ENCODE measurements at places on chromosomes 1 and 21. TPM values are rescaled to one million over a fixed set of nuclear protein-coding genes. Genes with fewer than 3 reads are reported as not detected.

DNA sequence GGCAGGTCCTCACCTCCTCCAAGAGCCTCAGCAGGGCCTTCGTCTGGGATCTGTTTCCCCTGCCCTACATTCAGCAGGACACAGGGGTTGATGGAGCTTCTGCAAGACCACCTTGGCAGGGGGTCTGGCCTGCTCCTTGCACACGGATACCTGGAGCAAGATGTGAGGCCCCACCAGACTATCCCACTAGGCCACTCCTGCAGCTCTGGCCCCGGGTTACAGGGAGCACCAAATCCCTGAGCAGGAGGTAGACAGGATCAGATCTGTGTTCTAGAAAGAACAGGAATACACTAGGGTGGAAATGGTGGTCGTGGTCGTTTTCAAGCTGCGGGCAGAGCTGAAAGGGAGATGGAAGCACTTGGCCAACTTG lies 33.5 kb downstream of the EPHX1 start:
- no peak for DNase-seq

DNA sequence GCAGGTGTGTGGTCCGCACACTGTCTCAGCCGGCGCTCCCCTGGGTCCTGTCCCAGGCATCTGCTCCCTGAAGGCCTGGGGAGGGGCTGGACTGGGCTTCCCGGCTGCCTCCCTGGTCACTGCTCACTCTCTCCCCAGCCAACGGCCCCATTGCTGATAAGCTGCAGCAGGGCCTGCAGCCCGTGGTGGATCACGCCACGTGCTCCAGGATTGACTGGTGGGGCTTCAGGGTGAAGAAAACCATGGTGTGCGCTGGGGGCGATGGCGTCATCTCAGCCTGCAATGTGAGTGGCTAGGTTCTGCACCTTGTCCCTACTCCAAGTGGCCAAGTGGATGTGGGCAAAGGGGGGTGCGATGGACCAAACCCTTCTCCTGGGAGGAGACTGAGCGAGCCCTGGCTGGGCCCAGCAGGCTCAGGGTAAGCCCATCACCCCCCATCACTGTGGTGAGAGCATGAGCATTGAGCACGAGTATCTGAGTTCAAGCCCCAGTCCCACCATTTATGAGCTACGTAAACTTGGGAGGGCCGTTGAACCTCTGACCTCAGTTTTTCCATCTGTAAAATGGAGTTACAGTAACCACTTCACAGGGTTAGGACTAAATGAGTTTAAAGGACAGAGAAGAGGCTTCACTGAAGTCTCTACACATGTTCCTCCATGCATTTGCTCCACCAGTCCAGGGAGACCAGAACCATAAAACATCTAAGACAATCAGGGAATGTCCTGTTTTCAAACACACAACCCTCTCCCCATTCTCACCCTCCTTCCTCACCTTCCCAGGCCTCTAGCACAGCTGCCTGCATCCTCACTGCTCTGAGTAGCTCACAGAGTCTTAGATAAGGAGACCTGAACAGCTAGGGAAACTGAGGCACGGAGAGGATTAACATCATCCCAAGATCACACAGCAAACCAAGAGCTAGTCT lies 6.5 kb downstream of the CTRC start:
- no peak for DNase-seq

GRCh38 chr1:164608651-164609057 lies 49.7 kb downstream of the PBX1 start:
- DNase-seq = no peak

GRCh38 chr1:1236176-1236763 lies 4.2 kb downstream of the B3GALT6 start:
- DNase-seq = no peak

GRCh38 chr1:60896701-60897363 lies 185.5 kb upstream of the NFIA start:
- no peak for DNase-seq

GRCh38 chr1:199448646-199449045 lies 578.9 kb upstream of the NR5A2 start:
- no peak for DNase-seq

DNA sequence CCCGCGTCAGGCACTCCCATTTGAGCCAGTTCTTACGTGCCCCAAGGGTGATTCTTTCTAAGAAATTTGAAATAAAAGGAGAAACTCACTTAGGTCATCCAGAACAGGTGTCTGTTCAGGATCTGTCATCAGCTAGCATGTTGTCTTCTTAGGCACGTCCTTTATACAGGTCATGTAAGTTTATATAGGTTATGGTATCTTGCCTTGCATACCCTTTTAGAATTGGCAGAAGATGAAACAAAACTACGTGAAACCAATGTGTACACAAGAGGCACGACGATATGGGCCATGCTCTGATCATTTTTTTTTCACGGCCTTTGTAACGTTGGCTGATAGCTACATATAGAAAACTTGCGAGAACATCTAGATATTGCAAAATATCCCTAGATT lies 579 bp upstream of the GTF2B start:
- DNase-seq = no peak

GRCh38 chr1:8396786-8397406 lies 79.0 kb downstream of the SLC45A1 start:
- DNase-seq = no peak

- no peak for DNase-seq
These were observed 6.5 kb upstream of the RALGPS2 start for GRCh38 chr1:178718520-178718919.

DNA sequence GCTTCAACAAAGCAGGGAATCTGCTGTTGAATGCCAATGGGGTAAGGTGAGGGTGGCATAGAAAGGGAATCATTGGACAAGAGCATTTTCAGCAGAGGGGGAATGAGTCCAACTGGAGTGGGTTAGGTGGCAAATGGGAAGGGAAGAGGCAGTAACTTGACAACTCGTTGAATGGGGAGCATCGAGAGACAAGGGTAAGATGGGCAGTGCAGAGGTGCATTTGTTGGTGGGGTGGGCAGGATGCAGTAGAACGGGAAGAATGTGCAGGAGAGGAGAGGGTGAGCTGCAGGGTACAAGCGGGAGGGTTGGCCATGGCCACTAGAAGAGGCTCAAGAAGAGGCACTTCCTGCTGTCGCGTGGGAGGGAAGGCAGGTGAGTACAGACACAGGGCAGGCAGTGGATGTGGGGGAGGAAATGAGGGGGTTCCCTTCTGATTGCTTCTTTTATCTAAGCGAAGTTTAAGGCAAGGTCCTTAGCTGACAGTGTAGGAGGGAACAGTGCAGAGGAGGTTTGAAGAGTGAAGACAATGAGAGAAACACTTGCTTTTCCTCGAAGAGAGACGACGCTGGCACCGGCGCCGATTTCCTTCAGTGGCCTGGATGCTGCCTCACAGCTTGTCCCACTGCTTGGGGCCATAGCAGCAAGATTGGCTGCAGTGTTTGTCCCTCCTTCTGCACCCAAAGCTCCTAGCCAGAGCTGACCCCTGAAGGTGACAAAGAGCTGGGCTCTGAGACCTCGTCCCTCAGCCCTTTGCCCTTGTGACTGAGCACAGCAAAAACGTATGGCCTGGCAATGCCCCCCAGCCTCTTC lies 3.2 kb upstream of the IKBKE start:
- no peak for DNase-seq

Gene OR2L8
- total RNA-seq = 0.44 TPM

Gene LCE1B
- not detected for total RNA-seq

Gene SLC6A9
- total RNA-seq = 6.4 TPM

Gene SPRR1B
- not detected for total RNA-seq

Gene LENEP
- 2.0 TPM for total RNA-seq

Gene AVPR1B
- not detected for total RNA-seq

Gene CTTNBP2NL
- total RNA-seq = 28.9 TPM
